SJSA1 (cell line): ENCODE measurements at places on chromosomes 12 and 14. TPM values are rescaled to one million over a fixed set of nuclear protein-coding genes. Genes with fewer than 3 reads are reported as not detected.

- DNase-seq, result no peak
Observed at GRCh38 chr14:70744641-70745040, 64.7 kb downstream of the MAP3K9 start.

- no peak for DNase-seq
Observed at GRCh38 chr14:81329640-81330381, 70.3 kb downstream of the STON2 start.

GRCh38 chr14:105145381-105146180 lies 23.0 kb downstream of the JAG2 start:
- DNase-seq, result no peak

- DNase-seq, result no peak
Observed at GRCh38 chr14:89165189-89166181, 251.5 kb downstream of the FOXN3 start.

GRCh38 chr14:42028607-42029006 lies 421.9 kb downstream of the LRFN5 start:
- no peak for DNase-seq

DNA sequence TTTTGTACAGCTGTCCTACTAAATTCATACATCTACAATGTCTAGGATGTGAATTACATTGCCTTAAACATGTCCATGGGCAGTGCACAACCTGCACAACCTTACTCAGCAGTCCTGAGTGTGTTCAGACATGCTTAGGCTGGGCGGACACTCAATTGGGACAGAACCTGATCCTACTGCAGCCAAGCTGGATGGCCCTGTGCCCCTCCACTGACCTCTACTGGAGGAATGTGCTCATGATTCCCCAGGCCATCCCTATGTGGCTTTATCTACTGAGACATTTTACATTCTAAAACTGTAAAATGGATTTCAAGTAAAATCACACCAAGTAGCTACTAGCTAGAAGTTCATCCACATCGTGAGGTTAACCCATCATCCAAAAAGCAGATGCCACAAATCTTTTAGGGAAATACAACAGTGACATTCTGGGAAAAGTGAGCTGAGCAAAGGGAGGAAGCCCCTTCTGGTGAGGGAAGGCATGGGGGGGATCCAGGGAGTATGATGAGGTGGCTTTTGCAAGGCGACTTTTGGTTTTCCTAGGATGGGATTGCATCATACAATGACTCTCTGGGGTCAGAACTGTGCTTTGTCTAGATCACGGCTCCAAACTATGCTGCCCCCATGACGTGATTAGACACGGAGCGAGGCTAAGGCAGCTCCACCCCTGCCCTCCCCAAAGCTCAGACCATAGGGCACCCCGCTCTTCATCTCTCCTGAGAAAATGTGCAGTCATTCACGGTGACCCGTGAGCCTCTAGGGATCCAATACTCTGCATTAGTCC lies 911.7 kb upstream of the TMEM132C start:
- no peak for DNase-seq

DNA sequence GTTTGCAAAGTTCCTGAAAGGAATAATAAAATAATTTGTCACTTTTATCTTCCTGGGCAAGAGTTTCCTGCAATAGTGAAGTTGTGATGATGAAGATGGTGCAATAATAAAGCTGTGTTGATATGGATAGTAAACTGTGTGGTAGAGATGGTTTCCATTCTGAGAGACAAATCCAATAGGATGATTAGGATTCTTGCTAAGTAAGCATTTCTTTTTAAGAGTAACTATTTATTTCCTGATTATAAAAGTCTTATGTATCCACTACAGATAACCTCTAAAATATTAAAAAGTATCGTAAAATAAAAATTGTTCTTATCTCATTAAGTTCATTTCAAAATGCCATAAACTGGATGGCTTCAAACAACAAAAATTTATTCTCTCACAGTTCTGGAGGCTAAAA lies 28.7 kb downstream of the TSPAN11 start:
- no peak for DNase-seq

DNA sequence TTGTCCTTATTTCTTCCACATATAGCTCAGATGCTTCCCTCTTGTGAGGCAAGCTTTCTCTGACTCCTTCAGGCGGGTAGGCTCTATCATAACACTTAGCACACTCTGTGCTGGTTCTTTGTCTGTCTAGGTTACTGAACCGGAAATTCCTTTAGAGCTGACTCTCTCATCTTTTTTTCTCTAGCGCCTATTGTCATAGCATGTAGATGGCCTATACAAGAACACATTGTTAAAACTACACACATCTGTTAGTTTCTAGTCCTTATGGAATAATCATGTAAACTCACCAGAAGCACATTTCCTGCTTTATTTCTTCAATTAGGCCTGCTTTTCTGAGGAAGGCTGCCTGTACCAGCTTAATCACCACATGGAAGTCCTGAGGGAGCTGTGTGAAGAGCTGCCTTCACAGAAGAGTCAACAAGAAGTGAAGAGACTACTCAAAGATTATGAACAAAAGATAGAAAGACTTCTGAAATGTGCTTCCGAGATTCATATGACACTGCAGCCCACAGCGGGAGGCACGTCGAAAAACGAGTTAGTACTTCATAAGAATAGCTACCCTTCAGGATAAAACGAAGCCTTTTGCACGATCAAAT lies 143.9 kb downstream of the SYNE2 start:
- DNase-seq, result no peak

- no peak for DNase-seq
Observed at GRCh38 chr12:125142601-125143000, 77.4 kb downstream of the AACS start.

DNA sequence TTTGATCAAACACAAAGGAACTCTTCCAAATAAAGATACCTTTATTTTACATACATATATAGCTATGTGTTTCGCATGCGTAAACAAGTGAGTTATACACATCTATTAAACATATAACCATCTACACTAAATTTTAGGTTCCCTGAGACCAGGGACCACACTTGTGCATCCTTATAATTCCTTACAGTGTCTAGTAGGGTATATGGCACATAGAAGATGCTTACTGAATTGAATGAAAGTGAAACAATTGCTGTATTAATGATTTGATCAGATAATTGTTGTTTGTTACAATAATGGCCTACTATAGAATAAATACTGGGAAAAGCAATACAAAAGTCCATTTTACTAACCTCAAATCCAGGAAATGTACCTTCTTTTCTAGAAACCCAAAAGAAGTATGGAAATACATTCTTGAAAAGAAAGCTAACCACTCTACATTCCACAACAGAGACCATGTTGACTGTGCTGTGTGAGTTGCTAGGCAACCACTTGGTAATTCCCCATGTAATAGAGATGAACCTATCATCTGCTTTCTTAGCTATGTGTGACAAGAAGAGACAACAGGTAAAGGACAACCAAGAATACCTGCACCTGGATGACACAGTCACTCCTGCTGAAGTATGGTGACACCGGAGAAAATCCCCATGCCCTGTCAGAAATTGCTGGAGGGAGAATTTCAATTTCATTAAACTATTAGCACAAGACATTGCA lies 11.9 kb upstream of the CIPC start:
- no peak for DNase-seq

DNA sequence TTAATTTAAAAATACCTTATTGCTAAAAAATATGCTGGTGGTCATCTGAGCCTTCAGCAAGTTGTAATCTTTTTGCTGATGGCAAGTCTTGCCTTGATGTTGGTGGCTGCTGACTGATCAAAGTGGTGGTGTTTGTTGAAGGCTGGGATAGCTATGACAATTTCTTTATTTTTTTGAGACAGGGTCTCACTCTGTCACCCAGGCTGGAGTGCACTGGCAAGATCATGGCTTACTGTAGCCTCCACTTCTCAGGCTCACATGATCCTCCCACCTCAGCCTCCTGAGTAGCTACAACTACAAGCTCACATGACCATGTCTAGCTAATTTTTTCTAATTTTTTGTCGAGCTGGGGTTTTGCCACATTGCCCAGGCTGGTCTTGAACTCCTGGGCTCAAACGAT lies 24.8 kb downstream of the PRORP start:
- DNase-seq, result no peak

DNA sequence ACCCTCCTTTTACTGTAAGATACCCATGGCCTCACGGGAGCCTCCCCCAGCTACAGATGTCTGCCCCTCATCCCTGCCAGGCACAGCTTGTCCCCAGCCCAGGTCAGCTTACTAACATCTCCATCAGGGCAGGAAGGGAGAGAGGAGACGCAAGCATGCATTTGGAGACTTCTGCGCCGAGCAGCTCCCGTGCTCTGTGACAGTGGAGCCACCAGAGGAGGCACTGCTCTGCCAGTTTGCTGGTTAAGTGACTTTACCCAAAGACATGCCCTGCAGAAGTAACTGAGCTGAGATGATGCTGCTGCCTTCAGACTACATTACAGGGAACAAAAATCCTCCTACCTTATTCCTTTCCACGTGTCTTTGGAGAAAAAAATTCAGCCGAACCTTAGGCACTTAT lies 133.4 kb downstream of the ESRRB start:
- no peak for DNase-seq

GRCh38 chr12:97520106-97520505 lies 57.5 kb downstream of the RMST start:
- no peak for DNase-seq

DNA sequence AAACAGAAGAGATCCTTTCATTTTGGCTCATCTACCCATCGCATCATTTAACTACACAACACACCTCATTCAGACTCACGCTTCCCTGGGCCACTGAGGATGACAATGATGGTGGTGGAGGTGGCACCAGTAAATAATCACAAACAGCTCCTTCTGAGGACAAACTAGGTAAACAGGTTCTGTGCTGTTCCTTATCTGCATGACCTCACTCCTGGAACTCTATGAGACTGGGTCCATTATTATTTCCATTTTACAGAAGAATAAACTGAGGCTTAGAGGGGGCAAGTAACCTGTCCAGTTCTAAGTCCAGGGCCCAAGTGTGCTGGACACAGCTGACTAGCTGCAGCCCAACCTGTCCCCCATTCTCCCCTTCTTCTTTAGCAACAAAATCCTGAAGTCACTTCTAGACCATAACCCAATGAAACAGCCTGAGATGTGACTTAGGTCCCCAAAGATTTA lies 50.4 kb downstream of the ITPK1 start:
- no peak for DNase-seq

- DNase-seq, result no peak
Observed at GRCh38 chr14:104598910-104599273, 5.7 kb downstream of the TMEM179 start.

- no peak for DNase-seq
Observed at GRCh38 chr12:79688376-79689060, 2.2 kb downstream of the PAWR start.

DNA sequence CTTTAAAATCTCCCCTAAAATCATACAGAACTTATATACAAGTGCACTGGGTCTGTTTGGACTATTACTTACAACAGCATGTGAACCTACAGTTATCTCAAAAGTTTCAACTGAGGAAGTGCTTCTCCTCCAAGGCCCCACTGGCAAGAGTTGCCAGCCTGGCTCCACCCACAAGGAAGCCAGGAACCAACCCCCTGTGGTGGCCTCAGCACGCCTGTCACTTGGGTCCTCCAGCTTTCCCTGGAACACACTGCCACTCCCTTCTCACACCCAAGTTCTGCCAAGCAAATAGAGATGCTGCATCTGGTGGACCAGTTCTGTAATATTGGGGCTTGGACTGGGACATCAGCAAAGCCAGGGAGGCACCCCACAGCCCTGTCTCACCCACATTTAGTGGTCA lies 115.4 kb downstream of the GCH1 start:
- no peak for DNase-seq

DNA sequence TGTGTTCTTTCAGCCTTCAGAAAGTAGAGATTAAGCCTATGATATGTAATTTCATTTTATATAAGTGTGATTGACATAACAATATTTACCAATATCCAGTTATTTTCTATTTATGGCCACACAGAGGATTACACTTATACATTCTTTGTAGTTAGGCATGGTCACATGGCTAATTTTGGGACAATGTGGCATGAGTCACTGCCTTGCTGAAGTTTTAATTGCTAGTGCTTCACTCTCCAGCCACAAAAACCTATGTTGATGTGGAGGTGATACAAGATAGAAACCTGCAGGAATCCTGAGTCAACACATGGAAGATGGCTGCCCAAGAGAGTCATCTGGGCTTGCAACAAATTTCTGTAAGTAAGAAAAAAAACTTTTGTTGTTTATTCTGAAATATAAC lies 17.0 kb downstream of the CLEC14A start:
- DNase-seq, result no peak

DNA sequence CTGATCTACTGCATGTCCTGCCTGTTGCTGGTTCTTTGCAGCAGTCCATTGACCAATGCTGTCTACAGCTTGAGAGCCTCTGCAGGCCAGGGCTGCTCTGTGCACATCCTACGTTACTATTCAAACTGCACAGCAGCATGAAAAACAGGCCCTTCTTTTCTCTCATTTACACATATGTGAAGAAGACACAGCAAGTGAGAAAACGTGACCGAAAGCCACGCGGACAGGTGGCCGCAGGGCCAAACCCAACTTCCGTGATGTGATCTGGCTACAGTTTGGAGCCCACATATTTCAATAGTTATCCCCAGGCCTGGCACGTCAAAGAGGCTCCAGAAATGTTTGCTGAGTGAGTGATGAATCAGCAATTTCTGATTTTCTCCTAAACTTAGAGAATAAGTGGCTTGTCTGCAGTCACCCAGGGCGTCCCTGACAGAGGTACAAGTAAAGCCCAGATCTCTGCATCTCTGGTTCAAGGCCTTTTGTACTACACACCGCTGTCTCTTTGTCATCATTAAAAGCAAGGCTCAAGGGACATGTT lies 17.9 kb upstream of the TCL1B start:
- DNase-seq, result no peak

GRCh38 chr14:68639758-68640574 lies 152.9 kb downstream of the ZFP36L1 start:
- DNase-seq, result no peak

DNA sequence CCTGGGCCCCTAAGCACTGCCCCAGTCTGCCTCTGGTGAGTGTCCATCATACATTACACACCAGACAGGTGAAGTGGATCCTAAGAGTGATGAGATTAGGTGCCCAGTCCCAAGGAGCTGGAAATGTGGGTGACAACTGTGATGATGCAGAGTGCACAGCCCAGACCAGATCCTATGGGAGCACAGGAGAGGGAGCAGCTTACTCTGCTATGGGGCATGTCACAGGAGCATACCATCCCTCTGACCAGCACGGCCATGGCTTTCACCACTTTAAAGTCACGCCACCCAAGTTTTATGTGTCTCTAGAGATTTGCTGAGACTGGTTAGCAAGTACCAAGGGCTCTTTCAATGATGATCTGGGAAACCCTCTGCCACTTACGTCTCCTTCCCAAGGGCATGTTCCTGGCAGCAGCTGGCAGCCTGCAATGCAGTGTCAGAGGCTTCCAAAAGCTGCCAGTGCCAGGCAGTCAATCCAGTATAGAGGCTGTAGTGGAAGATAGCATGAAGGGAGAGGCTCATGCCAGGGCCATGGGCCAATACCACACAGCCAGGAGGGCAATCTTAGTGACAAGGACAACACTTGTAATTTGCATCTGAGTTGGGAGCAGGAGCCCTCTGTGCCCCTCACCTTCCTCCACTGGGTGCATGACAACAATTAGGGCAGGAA lies 40.2 kb downstream of the STAB2 start:
- no peak for DNase-seq

GRCh38 chr12:46401662-46402061 lies 29.1 kb upstream of the SLC38A2 start:
- DNase-seq, result peak; percentile 34

GRCh38 chr12:96197503-96198272 lies 3.5 kb downstream of the ELK3 start:
- no peak for DNase-seq

FOXM1 gene
- 55.9 and 66.4 TPM in 2 replicates for total RNA-seq

FGD6 gene
- 8.2 and 8.5 TPM in 2 replicates for total RNA-seq

MNAT1 gene
- total RNA-seq, result 69.8 and 115 TPM in 2 replicates

OTUB2 gene
- total RNA-seq, result 0.81 and 1.3 TPM in 2 replicates

SYCP3 gene
- not detected in 2 replicates for total RNA-seq

CDKL1 gene
- 23.9 and 107 TPM in 2 replicates for total RNA-seq

TUNAR gene
- total RNA-seq, result not detected in 2 replicates

SERPINA1 gene
- 3.9 and 6.9 TPM in 2 replicates for total RNA-seq

CCND2 gene
- total RNA-seq, result 0.06 and 0.08 TPM in 2 replicates

PROX2 gene
- not detected in 2 replicates for total RNA-seq

KRT77 gene
- not detected in 2 replicates for total RNA-seq
